ENCODE measurements at places on chromosomes 2 and 18. TPM values are rescaled to one million over a fixed set of nuclear protein-coding genes. Genes with fewer than 3 reads are reported as not detected.

- peak; percentile 67 for DNase-seq
These were observed 19.9 kb downstream of the SH2D6 start for GRCh38 chr2:85438201-85439024.

- no peak for DNase-seq
These were observed 19.6 kb upstream of the DNAH7 start for GRCh38 chr2:196088203-196088602.

- no peak for DNase-seq
These were observed 24.2 kb downstream of the ITGB1BP1 start for GRCh38 chr2:9398881-9399780.

The SERPINB7 gene
- 4.5 TPM for total RNA-seq

The TEKT4 gene
- not detected for total RNA-seq

All from myocyte (in vitro differentiated cells).